Stimulated activated CD4-positive, alpha-beta T cell treated with anti-CD3 and anti-CD28 coated beads, TNF-alpha, amount 100 ng/mL, for 48 hours (primary cell): ENCODE measurements at places on chromosomes 16 and 17.
A peak's percentile ranks its signal among the peaks of the same experiment; 100 is the strongest.

GRCh38 chr17:17535957-17536356 lies 39.8 kb upstream of the RASD1 start:
- no peak for DNase-seq

GRCh38 chr17:76582660-76583059 lies 3.0 kb downstream of the ST6GALNAC2 start:
- no peak for DNase-seq

- DNase-seq: no peak
Measured at GRCh38 chr16:30027588-30028437, 3.3 kb downstream of the TLCD3B start.

DNA sequence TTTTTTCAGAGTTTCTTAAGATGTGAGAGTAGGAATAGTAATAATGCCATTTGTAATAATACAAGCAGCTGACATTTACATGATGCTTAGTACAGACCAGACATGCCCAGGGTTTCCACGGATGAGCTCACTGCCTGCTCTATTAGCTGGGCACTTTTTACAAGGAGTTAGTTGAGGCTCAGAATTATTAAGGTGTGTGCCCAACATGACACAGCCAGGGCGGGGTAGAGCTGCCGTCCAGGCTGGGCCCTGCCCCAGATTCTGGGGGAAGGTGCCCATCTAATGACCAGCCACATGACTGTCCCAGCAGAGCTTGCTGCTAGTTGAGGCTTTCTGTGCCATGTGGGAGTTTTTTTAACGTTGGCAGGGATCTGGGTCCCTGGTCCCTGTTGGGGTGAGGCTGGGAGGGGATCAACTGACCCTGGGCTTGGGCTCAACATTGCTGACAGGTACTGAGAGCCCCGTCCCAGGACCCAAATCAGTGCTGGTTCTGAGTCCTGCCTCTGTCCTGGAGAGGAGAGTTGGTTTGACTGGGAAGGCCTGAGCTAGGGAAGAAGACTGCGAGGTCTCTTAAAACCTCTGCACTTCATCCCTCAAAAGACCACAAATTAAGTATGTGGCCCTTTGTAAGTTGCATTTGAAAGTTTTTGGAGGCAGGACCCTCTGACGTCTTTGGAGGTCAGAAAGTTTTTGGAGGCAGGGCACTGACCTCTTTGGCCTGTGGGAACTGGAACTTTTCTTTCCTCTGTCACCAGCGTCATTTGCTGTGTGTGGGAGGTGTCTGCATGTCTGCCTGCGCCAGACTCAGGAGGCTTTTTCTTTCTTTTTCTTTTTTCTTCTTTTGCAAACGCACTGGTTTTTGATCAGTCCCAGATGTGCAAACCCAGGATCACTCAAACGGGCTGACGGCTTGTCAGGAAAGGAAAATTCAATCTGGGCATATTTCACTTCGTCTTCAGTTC lies 2.2 kb downstream of the CRISPLD2 start:
- DNase-seq: no peak

DNA sequence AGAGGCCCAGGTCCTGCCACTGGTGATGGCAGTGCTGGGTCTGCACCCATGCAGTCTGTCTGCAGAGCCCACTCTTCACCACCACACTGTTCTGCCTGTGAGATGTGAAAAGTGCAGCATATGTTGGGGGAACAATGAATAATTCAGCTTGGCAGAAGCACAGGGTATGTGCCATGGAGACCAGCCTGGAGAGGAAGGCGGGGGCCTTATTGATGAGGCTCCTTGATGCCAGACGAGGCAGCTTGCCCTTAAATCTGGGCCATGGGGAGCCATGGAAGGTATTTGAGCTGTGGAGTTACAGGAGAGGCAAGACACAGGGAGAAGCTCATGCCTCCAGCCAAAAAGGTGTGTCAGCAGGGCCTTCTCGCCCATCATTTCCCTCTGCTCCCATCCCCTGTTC lies 124.7 kb downstream of the C16orf78 start:
- no peak for DNase-seq

DNA sequence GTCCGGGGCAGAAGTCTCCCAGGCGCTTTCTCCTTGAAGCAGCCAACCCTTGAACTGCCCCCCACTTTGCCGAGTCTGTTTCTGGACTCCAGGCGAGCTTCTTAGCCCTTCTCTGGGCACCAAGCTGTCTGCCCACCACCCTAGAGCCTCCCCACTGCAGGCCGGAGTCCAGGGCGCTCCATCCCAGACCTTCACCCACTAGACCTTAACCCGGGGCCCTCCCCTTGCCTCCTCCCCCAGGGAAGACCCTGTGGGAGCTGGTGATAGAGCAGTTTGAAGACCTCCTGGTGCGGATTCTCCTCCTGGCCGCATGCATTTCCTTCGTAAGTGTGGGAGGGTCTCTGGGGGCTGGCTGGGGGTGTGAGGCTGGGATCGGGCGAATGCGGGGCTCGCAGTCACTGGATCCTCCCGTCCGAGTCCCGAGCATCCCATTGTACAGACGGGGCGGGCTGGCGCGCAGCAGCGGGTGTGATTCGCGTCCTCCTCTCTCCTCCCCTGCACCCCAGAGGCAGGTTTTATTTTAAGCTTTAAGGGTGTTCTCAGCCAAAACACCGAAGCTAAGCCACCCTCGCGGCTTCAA lies 1.1 kb downstream of the ATP2A1 start:
- no peak for DNase-seq

DNA sequence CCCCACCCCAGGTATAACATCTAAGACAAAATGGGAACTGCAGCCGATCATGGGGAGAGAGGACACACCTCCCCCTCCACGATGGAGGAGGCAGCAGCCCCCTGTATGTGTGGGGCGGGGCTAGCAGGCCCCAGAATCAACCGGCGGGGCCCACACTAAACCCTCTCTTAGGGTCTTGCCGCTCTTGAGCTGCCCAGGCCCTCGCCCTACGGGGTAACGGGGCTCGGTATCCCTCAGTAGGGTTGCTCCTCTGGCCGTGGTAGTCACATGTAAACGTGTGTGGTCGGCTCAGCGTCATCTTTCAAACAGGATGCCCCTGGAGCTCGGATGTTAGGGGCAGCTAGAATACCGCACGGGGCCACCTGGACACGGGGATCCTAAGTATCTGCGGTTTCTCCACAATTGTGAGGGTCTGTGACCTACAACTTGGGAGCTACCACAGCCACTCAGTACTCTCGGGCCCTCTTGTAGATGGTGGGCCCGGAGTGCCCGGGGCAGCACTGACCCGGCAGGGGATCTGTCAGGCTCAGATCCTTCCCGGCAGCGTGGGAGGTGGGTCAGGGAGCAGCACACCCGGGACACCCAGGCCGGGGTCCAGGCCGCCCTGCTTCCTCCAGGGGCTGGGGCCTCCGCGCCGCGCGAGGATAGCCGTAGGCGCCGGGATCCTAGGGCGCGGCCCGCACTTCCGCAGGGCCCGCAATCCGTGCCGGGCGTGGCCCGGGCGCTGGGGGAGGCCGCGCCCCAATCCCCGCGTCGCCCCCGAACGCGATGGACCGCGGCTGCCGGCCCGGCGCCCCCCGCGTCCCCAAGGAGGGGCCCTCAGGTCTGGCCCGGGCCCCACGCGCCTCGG lies 781 bp downstream of the ARHGDIA start:
- DNase-seq: no peak

GRCh38 chr16:88686439-88687253 lies at the start of gene SNAI3:
SNAI3 (minus strand) TSS chr16:88686507; CDS start chr16:88686406, 101 bp downstream.
- DNase-seq: peak; percentile 72

DNA sequence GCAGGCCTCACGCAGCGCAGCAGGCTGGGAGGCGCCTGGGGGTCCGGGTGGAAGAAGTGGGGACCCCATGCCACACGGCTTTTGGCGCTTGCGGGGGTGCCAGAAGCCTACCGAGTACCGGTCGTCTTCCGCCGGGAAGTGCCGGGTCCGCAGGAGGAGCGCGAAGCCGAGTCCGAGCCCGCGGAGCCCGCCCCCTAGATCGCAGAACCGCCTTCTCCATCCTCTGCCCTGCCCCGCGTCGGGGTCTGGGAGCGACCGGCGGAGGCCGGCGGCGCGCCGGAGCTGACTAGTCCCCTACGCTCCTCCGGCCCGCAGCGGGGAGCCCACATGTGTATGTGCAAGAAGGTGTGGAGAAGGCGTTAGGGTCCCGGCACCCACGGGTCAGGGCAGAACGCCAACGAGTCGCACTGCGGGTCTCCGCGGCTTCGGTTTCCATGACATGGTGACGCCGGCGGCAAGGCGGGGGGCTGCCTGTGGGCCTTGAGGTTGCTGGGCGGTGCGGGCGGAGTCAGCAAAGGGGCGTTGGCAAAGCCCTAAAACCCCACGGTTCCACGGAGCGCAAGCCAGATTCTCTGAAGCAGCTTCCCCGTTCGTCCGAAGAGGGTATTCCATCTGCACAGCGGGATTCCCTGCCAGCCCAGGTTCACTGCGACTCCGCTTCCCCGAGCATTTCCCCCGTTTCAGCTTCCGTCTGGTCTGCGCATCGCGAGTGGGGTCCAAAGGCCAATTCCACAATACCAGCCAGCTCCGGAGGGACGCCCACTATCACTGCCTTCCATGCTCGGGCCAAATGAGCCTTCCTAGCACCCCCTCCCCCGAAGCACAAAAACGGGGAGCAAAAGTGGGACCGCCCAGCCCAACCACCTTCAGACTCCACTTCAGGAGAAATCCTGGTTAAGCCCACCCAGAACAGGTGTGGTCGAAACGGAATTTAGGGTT lies 2.3 kb upstream of the LHX1 start:
- no peak for DNase-seq

DNA sequence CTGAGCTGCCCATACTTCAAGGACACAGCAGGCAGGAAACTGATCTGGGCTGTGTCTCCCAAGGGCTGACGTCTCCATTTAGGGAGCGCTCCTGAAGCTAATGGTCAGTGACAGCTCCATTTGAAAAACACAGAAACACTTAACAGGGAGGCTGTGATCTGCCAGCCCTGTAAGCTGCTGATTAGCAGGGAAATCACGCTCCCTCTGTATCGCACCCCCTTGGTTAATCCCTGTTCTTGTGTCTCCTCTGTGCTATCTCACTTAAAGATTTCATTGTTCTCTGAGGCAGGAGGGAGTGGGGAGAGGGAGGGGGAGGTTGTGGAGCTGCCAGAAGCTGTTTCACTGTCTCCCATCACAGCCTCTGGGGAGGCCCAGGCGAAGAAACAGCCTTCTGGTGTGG lies 47.4 kb upstream of the CACNG3 start:
- no peak for DNase-seq

GRCh38 chr17:56870081-56870651 lies 36.2 kb downstream of the DGKE start:
- DNase-seq: no peak

GRCh38 chr16:14502256-14502875 lies 127.7 kb downstream of the PARN start:
- no peak for DNase-seq

DNA sequence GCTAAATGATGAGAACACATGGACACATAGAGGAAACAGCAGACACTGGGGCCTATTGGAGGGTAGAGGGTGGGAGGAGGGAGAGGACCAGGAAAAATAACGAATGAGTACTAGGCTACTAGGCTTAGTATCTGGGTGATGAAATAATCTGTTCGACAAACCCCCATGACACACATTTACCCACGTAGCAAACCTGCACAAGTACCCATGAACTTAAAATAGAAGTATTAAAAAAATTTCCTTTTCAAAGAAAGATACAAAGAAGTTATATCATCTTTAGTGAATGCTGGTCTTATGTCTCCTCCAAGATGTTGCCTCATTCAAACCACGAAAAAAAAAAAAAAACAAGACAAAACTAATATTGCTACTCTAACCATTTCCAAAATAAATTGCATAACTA lies 31.7 kb downstream of the MBTD1 start:
- DNase-seq: no peak

- DNase-seq: no peak
Measured at GRCh38 chr17:51479303-51479702, 219.0 kb downstream of the UTP18 start.

DNA sequence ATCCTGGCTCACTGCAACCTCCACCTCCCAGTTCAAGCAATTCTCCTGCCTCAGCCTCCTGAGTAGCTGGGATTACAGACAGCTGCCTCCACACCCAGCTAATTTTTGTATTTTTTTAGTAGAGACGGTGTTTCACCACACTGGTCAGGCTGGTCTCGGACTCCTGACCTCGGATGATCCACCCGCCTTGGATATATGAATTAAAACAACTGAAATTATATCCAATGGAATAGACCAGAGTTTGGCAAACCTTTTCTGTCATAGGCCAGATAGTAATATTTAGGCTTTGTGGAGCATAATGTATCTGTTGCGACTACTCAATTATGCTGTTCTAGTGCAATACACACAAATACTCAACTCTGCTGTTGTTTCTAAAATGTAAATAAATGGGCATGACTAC lies 93.8 kb upstream of the NACA2 start:
- no peak for DNase-seq

DNA sequence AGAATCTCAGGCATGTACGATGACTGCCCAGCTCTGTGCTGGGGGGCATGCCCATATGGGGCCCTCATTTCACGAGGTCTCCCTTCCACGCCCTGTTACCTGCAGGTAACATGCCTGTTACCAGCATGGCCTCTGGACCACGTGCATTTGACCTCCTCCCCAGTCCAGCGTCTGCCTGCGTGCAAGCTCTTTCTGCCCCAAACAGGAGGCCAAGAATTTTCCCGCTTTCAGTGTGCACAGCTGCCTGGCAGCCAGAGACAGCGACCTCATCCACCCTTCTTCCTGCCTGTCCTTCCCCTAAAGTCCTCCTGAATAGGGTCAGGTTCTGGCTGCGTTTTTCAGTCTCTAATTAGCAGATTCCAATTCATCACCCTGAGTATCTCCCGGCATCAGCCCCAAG lies 306.5 kb upstream of the ZFHX3 start:
- no peak for DNase-seq

DNA sequence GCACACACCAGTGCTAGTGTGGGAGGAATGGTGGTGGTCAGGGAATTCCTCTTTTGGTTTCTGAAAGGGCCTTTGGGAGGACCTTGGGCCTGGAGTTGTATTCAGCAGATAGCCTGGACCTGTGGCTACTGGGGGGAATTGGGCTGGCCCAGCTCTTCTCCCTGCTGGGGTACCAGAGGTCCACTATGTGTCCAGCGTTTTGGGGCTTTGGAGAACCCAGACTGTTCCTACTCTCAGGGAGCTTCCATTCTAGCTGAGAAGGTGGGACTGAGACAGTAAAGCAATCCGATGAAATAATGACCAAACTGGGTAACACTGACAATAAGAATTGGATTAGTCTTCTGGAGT lies 2.4 kb downstream of the EPN3 start:
- DNase-seq: no peak

- DNase-seq: no peak
Measured at GRCh38 chr16:67531247-67531646, 2.6 kb downstream of the RIPOR1 start.

- no peak for DNase-seq
Measured at GRCh38 chr17:67421869-67422273, 44.8 kb downstream of the PITPNC1 start.

GRCh38 chr17:81381632-81382577 lies 13.4 kb upstream of the BAHCC1 start:
- DNase-seq: no peak

- no peak for DNase-seq
Measured at GRCh38 chr17:10048629-10049350, 143.7 kb upstream of the RCVRN start.
